ENCODE measurements at places on chromosomes 2 and 18. TPM values are rescaled to one million over a fixed set of nuclear protein-coding genes. Genes with fewer than 3 reads are reported as not detected.

- no peak for DNase-seq
Measured at GRCh38 chr2:155965415-155966063, 367.0 kb downstream of the NR4A2 start.

DNA sequence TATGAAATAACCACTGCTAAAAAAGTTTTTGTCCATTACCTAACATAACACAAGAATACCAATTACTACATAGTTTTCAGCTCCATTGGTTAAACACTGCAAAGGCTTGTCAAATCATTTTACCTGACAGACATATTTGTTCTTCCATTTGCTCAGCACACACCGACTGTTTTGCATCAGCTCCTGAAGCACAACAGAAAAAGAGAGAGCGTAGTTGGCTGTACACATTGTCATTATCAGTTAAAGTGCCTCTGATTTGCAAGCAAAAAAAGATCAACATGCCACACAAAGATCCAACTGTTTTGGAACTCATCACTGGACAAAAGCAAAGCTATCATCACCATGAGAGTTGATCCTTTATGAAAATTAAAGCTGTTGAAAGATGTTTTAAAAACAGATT lies 103.8 kb downstream of the WDPCP start:
- DNase-seq: no peak

GRCh38 chr2:215900843-215901242 lies 112.5 kb downstream of the MREG start:
- no peak for DNase-seq

- no peak for DNase-seq
Measured at GRCh38 chr2:10732924-10733565, 11.6 kb downstream of the ATP6V1C2 start.

DNA sequence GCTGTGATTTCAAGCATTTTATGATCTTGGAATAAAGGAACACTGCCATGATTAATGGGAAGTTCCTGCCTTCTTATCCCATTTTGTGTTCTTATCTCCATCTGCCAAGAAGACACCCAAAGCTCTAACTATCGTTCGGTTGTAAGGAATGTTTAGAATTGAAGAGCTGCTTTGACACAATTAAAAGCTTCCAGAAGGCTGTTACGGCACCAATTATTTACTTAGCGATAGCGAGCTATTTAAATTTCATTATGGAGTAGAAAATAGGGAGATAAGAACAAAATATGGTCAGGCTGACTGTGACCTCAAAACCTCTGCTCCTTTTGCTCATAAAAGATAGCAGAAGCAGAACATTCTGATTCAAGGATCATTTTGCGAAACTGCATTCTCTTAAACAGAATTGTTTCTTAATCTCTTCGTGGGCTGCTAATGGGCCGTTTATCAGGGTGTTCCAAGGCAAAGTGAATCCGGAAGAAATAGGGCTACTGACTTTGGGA lies 101.6 kb downstream of the SLC4A3 start:
- DNase-seq: no peak

DNA sequence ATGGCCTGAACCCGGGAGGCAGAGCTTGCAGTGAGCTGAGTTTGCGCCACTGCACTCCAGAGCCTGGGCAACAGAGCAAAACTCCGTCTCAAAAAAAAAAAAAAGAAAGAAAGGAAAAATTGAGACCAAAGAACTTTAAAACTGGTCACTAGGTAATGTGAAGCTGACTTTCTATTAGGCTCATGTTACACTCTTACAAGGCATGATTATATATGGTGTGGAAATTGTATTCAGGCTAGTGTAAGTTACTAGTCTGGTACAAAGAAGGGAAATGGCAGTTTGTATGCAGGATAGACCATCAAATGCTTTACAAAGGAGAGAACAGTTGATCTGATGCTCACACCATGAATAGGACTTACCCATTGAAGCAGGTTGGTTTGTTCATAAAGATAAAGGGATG lies 35.4 kb upstream of the ARMC9 start:
- DNase-seq: no peak

DNA sequence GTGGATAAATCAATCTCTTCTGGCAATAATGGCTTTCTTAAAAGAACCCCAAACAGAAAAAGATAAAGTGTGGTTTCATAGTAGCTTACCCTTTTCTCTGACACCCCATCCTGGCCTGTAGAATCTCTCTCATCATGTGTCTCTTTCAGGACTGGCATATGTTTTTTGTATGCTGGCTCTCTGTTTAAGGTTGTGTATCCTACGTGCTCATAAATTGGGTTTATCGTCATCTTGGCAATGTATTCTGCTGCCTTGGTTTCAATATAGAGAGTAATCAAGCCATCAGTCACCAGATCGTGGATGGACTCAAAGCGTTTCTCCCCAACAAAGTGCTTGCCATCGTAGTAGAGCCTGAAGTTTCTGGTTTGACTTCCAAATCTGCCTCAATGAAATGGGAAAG lies 113.5 kb upstream of the CHRNA1 start:
- no peak for DNase-seq

DNA sequence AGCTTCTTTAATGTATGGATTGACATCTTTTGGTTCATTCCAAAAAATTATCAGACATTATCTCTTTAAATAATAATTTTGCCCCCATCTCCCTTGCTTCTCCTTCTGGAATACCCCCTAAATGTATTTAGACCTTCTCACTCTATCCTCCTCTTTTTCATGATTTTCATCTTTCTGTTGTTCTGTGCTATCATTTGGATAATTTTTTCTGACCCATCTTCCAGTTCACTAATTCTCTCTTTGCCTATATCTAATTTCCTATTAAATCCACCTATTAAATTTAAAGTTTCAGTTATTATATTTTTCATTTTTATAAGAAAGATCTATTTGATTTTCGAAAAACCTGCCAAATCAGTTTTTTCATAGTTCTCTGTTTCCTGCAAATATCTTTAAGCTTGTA lies 67.8 kb upstream of the ODC1 start:
- DNase-seq: no peak

GRCh38 chr18:47254341-47254939 lies 3.0 kb upstream of the SKOR2 start:
- DNase-seq: peak; percentile 82

- no peak for DNase-seq
Measured at GRCh38 chr2:121028577-121028976, 256.4 kb downstream of the TFCP2L1 start.

- DNase-seq: no peak
Measured at GRCh38 chr2:240525802-240526201, 32.0 kb downstream of the ANKMY1 start.

DNA sequence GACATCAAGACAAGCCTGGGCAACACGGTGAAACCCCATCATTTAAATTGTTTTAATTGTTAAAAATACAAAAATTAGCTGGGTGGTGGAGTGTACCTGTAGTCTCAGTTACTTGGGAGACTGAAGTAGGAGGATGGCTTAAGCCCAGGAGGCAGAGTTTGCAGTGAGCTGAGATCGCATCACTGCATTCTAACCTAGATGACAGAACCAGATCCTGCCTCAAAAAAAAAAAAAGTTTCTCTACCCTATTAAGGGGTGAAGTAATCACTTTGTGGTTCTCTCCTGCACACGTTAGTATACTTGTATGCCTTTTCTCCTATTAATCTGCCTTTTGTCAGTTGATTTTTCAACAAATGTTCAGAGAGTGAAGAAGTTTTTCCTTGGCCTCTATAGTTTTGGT lies 18.1 kb upstream of the PUM2 start:
- DNase-seq: no peak

DNA sequence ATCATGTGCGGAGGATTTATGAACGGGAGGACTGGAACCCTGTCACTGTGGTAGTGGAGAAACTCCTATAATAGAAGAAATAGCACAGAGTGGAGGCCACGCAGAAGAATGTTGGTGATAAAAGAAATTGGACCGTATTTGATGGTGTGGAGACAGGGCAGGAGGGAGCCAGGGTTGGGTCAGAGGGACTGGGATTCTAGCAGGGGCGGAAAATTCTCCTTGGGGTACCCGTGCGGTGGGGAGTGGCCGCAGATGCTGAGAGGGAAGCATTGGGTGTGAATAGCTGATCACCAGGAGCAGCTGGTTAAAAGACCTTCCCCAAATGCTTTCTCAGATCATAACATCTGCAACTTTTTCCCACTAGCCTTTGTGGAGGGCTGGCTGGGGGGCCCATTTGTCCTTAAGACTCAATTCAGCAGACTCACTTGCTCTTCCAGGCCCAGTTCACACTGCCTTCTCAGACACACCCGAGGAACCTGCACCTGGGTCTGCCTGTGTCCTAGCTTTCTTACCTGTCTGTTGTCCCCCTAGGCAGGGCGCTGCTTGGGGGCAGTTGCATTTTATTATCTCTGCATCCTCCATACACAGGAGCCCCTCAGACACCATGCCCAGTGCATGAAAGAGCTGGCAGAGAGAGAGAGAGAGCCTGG lies 7.1 kb downstream of the SH3BP4 start:
- DNase-seq: no peak

- DNase-seq: no peak
Measured at GRCh38 chr2:173898178-173898668, 67.0 kb downstream of the SP3 start.

GRCh38 chr2:65586516-65586915 lies 154.1 kb upstream of the SPRED2 start:
- no peak for DNase-seq

Gene CFAP210
- 1.0 TPM for total RNA-seq

Gene SAP130
- 52.4 TPM for total RNA-seq

Gene GATA6
- total RNA-seq: not detected

Gene KCNK3
- total RNA-seq: 0.68 TPM

Gene LCLAT1
- 26.8 TPM for total RNA-seq

Gene TRIM43
- total RNA-seq: not detected
